Activated T-cell treated with anti-CD3 and anti-CD28 coated beads for 24 hours (primary cell): ENCODE measurements at places on chromosomes 12 and 14.

GRCh38 chr12:92020983-92021665 lies 124.5 kb downstream of the BTG1 start:
- no peak for DNase-seq

DNA sequence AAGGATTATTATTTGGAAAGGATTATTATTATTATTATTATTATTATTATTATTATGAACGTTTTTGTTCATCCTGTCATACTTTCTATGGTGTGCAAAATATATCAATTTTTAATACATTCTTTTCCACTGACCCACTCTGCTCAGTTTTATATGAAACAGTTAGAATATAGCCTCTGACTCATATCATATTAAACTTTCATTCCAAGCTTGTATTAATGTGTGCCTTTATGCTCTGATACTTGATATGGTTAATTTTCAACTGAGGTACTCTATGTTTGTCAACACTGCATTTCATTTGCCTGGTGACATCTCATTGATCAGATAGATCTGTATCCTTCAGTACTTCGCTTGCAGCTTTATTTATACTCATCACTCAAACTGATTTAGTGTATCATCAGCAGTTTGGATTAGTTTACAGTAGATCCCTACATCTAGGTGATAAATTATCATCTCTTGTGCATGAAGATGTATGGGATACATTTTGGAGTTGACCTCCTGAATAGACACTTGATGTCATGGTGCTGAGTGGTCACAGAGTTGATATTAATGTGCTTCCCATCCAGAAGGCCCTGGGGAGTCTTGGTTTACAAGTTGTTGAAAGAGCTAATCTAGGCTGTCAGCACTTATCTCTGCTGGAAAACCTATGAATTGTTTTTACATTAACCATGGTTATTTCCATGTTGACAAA lies 271.8 kb downstream of the TRHDE start:
- DNase-seq, result no peak

GRCh38 chr12:101719566-101719965 lies 19.7 kb downstream of the SYCP3 start:
- no peak for DNase-seq

GRCh38 chr12:111361717-111362576 lies 6.9 kb downstream of the PHETA1 start:
- DNase-seq, result no peak

DNA sequence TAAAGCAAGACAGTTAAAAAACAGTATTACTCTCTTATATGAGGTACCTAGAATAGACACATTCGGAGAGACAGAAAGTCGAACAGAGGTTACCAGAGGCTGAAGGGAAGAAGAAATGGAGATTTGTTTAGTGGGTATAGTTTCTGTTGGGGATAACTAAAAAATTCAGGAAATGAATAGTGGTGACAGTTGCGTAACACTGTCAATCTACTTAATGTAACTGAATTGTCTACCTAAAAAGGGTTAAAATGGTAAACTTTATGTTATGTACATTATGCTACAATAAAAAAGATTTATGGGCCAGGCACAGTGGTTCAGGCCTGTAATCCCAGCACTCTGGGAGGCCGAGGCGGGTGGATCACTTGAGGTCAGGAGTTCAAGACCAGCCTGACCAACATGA lies 30.6 kb upstream of the SLC6A13 start:
- no peak for DNase-seq

GRCh38 chr12:117472983-117473382 lies 111.6 kb upstream of the NOS1 start:
- DNase-seq, result no peak

GRCh38 chr14:101071493-101071906 lies 168.0 kb upstream of the RTL1 start:
- DNase-seq, result no peak

DNA sequence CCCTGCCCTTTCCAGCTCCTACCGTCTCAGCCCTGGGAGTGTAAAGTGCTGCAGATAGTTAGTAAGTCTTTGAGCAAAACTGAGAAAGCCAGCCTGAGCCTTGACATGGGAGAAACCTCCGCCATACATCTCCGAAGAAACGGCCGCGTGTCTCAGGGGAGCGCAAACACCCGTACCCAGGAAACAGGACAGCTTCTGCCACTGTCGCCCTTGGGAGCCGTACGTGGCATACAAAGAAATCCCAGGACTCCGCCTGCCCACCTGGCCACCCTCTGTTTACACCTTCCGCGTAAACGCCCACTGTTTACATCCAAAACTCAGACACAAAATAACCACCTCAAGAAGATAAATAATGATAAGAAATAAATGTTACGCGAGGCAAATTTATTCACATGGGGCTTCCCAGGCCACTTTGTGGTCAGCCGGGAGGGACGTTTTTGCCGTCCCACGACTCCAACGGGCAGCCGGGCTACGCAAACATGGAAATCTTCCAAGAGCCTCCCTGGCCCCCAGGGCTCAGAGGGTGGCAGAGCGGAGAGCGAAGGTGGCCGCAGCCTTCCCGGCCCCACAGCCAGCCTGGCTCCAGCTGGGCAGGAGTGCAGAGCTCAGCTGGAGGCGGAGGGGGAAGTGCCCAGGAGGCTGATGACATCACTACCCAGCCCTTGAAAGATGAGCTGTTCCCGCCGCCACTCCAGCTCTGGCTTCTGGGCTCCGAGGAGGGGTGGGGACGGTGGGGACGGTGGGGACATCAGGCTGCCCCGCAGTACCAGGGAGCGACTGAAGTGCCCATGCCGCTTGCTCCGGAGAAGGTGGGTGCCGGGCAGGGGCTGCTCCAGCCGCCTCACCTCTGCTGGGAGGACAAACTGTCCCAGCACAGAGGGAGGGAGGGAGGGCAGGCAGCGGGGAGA lies at the start of gene BDKRB2:
TSS of gene BDKRB2 (plus strand) at position 689 of the 908 bp plus-strand sequence. CDS start 32,269 bp downstream, outside the sequence.
- no peak for DNase-seq

DNA sequence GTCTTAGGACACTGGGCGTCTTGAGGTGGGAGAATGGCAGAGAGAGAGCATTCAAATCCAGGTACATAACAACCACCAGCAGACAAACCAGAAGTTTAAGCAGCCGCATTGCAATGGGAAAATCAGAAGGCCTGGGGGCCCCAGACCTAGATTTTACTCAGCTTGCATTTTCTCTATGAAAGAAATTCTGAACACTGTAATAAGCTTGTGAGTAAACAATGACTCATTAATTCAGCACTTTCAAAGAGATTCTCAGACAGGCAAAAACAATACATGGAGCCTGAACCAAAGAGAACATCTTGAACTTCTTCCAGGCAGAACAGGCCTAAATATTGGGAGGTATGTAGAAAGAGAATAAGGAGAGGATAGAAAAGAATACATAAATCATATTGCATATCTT lies 69.8 kb upstream of the IFNG-AS1 start:
- no peak for DNase-seq

DNA sequence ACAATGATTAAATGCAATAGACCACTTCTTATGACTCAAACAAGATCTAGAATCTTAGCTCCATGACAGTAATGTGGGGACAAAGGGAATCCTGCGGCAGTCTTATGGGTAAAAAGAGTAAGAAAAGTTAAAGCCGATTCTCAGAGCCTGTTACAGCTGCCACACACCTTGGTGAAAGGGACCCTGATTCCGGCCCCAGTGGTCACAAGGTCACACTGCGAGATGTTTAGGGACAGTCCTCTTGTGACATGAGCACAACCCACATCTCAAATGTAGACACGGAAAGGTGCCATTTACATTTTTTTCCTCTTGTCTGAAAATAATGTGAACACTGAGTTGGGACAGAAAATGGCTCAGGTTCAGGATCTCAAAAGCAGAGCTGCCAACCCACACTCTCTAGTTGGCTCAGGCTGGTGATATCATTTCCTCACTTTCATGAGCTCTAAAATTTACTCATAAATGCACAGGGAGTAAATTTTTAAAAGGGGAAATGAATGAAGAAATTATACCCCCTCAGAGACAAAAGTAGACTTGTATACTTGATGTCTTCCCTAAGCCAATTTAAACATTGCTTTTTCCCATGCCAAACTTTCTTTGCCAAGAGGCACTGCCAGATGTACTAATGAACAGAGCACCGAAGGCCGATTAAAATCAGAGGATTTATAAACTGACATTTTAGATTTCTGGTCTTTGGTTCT lies 113.1 kb upstream of the OVCH1 start:
- DNase-seq, result no peak

- no peak for DNase-seq
Measured at GRCh38 chr14:64937821-64938193, 4.7 kb downstream of the GPX2 start.

- no peak for DNase-seq
Measured at GRCh38 chr12:59780605-59781135, 184.8 kb downstream of the SLC16A7 start.

GRCh38 chr14:65352964-65353530 lies 59.5 kb upstream of the FUT8 start:
- DNase-seq, result no peak

DNA sequence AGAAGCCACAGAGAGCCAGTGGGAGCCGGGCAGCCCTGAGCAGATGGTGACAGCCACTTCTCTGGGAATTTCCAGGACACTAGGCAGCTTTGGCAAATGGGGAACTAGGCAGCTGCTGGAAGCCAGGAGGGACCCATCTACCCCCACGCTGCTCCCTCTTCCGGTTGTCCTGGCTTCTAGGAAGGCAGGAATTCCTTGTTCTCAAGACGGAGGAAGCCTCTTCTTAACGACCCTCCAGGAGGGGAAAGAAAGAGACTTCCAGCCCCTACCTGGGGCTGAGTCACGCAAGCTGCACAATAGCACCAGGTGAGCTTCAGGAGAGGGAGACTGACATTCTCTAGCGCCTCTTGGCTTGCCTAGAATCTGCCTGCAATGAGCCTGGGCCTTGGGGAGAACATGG lies 141.5 kb downstream of the ANO2 start:
- DNase-seq, result no peak

GRCh38 chr12:6635375-6635855 lies 344 bp downstream of the LPAR5 start:
- DNase-seq, result peak; percentile 57

GRCh38 chr12:95146769-95147168 lies 70.5 kb downstream of the FGD6 start:
- no peak for DNase-seq

DNA sequence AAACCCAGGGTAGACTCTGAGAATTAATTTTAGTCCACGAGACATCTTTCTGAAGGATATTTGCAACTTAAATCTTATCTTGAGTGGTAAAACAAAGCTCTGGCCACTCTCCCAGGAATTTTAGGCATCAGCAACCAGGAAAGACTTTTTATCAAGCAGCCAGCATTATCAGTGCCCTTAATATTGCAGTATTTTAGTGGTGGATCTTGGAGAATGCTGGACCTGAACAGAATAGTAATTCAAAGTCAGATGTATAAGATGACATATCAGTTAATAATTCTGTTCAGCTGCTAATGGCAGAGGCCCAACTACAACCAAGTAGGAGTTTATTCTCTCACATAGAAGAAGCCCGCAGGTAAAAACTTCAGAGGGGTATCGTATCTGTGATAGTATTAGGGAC lies 59.0 kb upstream of the CRY1 start:
- no peak for DNase-seq

GRCh38 chr12:43812057-43812456 lies 5.9 kb upstream of the TWF1 start:
- DNase-seq, result no peak

- DNase-seq, result no peak
Measured at GRCh38 chr12:50157259-50157658, 9.9 kb downstream of the CERS5 start.

- no peak for DNase-seq
Measured at GRCh38 chr12:45309836-45310626, 94.1 kb downstream of the ANO6 start.

DNA sequence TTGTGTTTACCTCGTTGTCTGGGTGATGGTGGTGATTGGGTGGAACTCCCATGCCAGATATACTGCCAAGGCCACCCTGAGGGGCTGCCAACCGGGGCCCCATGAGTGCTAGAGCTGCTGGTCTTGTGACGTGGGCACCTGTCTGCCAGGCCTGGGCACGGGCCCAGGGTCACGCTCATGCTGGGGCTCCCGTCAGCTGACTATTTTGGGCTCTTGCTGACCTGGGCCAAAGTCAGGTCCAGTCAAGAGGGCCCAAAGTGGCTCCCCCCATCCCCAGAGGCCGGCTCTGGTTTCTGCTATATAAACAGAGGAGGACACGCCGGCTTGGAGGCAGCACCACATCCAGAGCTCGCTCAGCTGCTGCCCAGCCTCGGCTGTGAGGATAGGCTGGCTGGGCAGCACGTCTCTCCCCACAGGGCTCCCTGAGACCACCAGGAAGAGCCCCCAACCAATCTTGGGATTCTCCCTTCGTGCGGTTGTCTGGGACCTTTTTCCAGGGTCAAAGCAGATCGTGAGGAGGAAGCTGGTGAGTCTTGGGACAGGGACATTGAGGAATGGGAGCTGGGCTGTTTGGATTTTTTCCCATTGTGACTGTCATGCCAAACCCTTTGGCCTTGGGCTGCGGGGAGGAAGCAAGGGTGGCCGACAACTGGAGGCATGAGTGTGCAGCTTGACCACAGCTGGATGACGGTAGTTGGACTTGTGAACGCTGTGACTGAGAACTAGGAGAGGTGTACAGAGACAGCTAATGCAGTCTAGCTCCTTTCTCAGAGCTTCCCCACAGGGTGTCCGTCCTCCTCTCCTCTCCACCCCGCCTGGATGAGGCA lies 7.6 kb upstream of the NR4A1 start:
- DNase-seq, result no peak

- no peak for DNase-seq
Measured at GRCh38 chr12:75727577-75727976, 216.2 kb upstream of the KRR1 start.

GRCh38 chr14:56949828-56950227 lies 139.5 kb upstream of the OTX2 start:
- DNase-seq, result no peak

DNA sequence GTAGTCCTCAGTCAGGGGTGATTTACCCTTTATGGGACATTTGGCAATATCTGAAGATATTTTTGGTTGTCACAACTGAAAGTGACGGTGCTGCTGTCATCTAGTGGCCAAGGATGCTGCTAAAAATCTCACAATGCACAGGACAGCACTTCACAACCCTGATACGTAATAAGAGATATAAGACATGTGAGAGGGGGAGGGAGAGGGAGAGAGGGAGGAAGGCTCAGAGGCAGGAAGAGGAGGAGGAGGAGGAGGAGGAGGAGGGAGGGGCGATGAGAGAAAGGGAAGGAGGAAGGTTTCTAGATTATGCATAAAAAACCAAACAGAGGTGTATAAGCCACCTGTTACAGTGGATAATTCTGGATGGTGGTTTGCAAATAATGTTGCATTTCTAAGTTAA lies 14.3 kb downstream of the MYL2 start:
- DNase-seq, result no peak

GRCh38 chr14:47507861-47508260 lies 167.5 kb downstream of the MDGA2 start:
- DNase-seq, result no peak

GRCh38 chr14:97978341-97978740 lies 1181.2 kb downstream of the VRK1 start:
- peak; percentile 78 for DNase-seq

GRCh38 chr14:23153851-23154796 lies 29.3 kb downstream of the SLC7A8 start:
- no peak for DNase-seq

- DNase-seq, result no peak
Measured at GRCh38 chr12:114272605-114273004, 133.3 kb downstream of the TBX5 start.

DNA sequence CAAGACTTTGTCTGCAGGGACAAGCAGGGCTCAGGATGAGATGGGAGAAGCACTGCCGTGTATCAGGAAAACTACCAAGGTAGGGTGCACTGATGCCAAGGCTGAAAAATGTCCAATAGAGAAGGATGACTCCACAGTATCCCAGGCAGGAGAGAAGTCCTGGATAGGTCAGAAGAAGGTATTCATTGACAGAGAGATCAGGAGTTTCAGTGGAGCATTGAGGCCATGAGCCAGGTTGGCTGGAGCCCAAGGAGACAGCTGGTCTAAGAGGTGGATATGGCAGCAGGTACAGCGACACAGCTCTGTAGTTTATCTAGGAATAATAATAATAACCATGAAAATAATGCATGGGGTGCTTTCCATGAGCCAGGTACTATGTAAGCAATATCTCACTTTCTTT lies 180.9 kb downstream of the EXOC5 start:
- no peak for DNase-seq
